Glutamatergic neuron (in vitro differentiated cells): ENCODE measurements at places on chromosomes 11 and 22. TPM values are rescaled to one million over a fixed set of nuclear protein-coding genes. Genes with fewer than 3 reads are reported as not detected.

- DNase-seq = no peak
Measured at GRCh38 chr11:70519117-70519516, 120.8 kb downstream of the CTTN start.

GRCh38 chr11:35671396-35672127 is 9.0 kb downstream of the TRIM44 start:
- DNase-seq = no peak

DNA sequence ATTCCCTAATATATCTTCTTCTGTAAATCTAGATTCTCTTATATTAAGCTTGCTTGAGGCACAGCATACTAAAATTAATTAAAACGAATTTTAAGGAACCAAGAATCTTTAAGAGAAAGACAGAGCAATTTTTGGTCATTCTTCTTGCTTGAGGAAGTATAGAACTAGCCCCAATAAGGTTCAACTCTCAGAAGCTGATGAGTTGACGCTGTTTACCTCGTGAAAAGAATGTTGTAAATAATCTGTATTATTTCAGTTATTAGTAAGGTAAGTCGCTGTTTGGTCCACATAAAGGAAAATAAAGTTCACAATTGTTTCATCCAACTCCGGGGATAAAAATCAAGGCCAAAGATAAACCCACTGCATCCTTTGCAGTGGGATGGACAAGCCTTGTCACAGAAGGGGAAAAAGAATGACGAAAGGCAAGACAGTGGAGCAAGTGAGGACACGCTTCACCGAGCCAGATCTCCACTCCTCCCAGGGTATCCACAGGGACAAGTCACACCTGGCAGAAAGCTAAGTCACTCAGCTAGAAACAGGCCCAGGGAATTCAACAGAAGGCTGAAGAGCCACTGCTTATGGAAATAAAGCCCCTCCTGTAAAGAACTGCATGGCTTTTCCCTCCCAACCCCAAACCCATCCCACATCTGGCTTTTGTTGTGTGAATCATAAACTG is 752 bp downstream of the POU2AF1 start:
- DNase-seq = no peak

DNA sequence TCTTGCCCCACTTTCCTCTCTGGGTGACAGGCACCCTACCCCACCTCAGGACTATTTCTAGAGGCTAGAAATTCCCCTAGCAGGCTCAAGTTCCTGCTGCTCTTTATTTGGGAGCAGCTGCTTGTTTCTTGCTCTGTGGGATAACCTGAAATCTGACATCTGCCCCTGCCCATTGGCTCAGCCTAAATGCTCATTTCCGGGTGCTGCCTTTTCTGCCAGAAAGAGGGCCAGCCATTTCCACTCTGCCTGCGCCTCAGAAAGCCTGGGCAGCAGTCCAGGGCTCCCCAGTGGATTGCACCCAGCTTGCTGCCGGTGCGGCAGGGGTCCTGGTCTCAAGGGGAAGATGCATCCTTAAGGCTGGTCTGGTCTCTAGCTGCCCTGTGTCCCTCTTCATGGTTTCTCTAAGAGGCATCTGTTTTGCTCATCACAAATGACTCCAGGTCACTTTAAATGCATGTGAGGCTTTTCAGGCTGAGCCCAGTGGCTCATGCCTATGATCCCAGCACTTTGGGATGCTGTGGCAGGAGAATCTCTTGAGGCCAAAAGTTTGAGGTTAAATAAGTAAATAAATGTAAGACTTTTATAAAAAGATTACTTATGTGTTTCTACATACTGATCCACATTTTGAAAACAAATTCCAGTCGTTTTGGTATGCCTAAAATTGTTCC is 10.3 kb upstream of the PNPLA5 start:
- DNase-seq = no peak

DNA sequence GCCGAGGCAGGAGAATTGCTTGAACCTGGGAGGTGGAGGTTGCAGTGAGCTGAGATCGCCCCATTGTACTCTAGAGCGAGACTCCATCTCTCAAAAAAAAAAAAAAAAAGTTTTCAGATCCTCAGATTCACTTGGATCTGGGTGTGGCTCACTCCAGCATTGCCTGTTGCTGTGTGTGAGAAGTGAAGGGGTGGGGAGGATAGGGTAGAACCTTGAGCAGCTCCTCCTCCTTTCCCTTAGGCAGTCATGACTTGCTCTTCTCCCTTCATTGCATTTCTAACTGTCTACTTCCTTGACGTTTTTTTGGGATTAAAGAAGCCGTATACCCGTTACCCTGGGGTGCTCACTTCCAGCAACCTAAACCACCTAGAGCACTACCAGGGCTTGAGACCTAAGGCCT is 63.1 kb upstream of the YWHAH start:
- DNase-seq = no peak

- DNase-seq = peak; percentile 18
Measured at GRCh38 chr11:34052608-34053160, 1.2 kb downstream of the CAPRIN1 start.

GRCh38 chr11:78419327-78419726 is 1.7 kb upstream of the GAB2 start:
- DNase-seq = no peak

DNA sequence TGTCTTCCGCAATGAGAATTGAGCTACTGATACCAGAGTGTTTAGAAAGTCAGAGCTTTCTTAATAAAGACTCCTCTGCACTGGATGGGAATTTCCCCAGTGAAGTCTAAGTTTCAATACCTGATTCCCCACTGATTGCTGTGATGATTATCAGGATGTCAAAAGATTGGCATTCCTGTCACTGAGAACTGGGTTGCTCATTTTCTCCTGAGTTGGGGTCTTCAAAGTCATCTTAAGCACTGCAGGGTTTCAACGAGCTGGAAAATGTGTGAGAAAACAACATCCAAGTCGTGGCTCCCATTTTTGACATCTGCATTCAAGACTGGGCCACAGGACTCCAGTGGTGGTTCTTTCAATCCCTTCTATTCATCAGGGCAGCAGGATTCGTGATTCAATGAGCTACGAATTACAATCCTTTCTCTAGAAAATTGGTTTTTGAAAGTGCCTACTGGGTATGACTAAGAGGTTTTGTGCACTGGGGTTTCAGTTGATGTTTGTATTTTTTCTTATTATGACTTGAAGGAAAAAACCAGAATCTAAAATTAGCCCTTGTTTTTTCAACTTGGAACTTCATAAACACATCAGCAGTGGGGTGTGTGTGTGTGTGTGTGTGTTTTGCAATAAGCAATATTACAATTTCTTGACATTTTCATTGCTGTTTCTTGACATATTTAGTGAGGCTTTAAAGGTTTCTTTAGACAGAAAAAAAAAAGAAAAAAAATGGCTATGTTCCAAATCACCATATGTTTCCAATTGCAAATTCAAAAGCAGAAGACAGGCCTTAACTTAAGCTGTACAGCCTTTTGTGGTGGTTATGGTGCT is 233.0 kb downstream of the FAM76B start:
- DNase-seq = no peak

DNA sequence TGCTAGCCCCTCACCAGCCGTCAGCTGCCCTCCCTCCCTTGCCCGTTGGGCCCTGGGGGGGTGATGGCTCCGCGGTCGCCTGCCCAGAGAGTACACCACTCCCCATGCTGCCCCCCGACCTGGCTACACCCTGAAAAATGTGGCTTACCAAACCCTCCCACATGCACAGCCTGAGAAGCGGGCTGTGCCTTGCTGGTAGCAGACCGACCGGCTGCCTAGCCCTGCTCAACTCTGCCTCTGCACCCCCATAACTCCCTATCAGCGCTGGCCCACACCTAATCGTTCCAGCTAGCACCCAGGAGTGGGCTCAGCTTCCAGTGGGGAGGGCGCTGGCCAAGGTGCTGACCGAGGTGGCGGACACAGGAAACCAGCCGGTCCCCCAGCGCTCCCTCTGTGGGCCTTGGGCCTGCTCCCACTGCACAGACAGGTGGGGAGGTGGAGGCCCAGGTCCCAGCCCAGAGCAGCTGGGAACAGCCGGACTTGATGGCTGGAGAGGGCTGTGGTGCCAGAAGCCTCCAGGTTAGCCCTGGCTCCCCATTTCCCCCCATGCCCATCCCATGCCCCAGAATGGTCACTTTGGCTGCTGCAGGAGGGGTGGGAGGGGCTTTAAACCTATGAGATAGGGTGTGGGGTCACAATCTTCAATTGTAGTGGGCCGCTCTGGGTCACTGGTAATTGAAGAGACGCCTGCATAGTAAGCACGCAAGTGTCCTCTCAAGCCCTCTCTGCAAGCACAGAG is 32.1 kb upstream of the PRODH start:
- DNase-seq = no peak

DNA sequence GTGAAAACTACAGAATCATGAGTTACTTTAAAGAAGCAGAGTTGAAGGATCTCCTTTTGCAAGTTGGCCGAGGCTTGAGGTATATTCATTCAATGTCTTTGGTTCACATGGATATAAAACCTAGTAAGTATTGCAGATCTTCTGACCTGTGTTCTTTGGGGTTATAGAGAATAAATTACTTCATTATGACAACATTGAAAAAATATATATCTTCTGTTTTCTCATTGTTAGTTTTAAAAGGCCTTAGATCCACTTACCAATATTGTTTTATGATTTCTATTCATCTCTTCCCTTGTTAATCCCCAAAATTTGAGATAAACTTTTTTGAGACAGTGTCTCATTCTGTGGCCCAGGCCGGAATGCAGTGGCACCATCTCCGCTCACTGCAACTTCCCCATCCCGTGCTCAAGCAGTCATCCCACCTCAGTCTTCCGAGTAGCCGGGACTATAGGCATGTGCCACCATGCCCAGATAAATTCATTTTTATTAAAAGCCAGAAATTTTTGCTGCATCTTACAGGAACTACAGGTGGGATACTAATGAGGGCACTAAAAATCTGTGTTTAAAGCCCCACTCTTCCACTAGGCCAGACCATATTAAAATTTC is 8.2 kb downstream of the WEE1 start:
- no peak for DNase-seq

DNA sequence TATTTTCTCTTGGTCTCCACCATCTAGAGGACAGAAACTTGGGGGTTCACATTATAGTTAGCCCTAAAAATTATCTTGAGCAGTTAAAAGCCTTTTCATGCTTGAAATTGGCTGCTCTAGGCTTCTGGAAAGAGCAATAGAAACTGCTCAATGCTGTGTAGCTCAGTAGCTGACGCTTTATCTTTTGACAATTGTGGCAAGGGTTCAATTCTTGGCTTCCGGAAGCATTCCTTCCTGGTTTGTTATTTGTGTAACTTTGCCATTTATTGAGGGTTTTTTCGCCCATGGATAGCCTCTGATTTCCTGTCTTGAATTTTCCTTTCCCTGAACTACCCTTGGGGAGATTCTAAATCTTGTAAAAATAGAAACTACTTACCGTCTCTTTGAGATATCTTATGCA is 10.3 kb upstream of the OR56A1 start:
- no peak for DNase-seq

GRCh38 chr22:40412441-40412840 is 42.0 kb downstream of the SGSM3 start:
- DNase-seq = no peak

GRCh38 chr22:18059094-18059417 is 18.7 kb upstream of the PEX26 start:
- no peak for DNase-seq

- DNase-seq = no peak
Measured at GRCh38 chr11:124943254-124943616, 7.4 kb upstream of the HEPACAM start.

DNA sequence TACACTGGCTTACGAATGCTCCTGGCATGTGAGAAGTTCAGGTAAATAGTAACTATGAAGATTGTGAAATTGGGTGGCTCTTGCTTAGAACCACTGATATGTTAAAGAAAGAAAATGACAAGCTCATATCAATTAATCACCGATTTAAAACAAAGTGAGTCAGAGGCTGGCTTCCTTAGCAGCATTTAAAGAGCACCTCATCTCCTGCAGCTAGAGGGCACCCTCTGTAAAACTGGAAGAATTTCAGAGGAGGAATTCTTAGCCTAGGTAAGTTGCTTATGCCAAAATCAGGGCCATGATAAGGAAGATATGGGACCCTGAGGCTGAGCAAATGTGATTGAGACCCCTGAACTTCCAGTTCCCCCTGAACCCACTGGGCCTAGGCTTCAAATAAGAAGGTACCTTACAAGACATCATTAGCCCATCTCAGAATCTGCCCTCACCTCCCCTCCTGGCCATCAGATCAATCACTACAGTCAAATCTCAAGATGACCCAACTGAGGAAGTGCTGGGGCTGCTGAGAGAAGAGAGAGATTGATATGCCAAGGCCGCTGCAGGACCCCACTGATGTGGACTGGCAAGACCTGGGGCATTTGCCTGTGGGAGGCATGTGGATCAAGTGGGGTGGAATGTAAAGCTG is 8.6 kb upstream of the CD3E start:
- DNase-seq = no peak

DNA sequence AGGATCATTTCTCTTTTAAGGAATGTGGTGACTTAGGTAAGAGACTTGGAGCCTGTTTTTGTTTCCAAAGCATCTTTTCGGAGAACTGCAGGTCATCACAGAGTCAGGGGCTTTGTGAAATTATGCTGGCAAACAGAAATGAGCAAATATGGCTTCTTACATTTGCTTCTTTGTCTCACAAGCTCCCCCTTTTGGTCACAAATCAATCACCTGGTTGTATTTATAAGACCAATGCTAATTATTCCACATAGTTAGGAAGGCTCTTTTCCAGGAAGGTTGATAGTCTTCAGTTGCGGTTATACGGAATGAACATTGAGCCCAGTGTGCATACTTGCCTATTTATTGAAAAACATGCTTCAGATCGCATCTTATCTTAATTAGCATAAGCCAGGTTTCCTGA is 34.6 kb upstream of the CEP126 start:
- DNase-seq = no peak

DNA sequence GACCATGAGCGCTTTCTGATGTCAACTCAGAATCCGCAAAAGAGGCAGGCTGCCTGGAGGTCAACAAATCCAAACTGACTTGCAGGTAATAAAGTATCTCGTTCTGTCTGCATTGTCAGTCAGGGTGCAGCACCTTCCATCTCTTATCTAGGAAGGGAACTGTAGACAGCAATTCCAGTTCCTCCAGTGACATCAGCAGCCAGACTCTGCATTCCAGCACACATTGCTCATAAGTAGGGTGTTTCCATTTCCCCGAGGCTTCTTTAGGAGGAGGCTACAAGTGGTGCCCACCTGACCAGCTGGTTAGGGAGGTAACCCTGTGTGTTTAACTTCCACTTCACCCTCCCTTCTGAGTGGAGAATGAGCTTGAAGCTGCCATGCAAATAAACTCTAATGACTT is 53.3 kb downstream of the NTM start:
- DNase-seq = no peak

Gene OR51B4
- total RNA-seq = not detected

Gene CRYAB
- total RNA-seq = 0.64 TPM

Gene NAV2
- total RNA-seq = 117 TPM

Gene CCDC87
- 0.51 TPM for total RNA-seq

Gene MPEG1
- total RNA-seq = not detected
